ENCODE measurements at places on chromosomes 6 and 20.
A peak's percentile ranks its signal among the peaks of the same experiment; 100 is the strongest.

DNA sequence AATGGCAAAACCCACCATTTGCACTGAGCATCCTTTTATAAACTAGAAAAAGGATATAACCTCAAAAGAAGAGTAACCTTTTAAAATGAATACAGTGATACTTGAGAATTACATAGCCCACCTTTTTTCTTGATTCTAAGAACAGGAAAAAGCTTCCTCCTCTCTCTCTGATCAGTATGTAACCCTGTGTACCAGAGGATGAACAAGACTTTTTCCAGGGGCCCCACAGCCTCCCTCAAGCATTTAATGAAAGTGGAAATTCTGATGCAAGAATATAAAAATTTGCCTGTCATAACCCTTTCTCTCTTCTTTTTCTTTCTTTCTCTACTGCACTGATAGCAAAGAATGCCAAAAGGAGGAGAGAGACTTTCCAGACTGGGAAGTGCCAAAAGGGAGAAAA, 64.2 kb upstream of the BTN3A2 start:
- no peak for DNase-seq

DNA sequence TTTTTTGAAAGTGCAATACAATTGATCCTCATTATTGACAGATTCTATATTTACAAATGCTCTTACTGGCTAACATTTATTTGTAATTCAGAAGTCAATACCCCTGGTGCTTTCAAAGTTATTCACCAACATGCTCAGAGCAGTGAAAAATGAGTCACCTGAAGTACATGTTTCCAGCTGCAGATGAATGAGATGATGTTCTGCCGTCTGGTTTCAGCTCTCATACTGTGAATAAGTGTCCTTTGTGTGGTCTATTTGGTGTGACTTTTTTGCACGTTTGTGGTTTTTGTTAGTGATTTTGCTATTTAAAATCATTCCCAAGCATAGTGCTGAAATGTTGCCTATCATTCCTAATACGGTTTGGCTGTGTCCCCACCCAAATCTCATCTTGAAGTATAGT, 22.3 kb upstream of the EYA4 start:
- no peak for DNase-seq

DNA sequence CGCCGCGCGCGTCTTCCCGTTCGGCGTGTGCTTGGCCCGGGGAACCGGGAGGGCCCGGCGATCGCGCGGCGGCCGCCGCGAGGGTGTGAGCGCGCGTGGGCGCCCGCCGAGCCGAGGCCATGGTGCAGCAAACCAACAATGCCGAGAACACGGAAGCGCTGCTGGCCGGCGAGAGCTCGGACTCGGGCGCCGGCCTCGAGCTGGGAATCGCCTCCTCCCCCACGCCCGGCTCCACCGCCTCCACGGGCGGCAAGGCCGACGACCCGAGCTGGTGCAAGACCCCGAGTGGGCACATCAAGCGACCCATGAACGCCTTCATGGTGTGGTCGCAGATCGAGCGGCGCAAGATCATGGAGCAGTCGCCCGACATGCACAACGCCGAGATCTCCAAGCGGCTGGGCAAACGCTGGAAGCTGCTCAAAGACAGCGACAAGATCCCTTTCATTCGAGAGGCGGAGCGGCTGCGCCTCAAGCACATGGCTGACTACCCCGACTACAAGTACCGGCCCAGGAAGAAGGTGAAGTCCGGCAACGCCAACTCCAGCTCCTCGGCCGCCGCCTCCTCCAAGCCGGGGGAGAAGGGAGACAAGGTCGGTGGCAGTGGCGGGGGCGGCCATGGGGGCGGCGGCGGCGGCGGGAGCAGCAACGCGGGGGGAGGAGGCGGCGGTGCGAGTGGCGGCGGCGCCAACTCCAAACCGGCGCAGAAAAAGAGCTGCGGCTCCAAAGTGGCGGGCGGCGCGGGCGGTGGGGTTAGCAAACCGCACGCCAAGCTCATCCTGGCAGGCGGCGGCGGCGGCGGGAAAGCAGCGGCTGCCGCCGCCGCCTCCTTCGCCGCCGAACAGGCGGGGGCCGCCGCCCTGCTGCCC, 1.1 kb downstream of the SOX4 start:
- DNase-seq = peak; percentile 18

- no peak for DNase-seq
These were observed 134.0 kb upstream of the ARMC2 start for GRCh38 chr6:108714101-108714765.

DNA sequence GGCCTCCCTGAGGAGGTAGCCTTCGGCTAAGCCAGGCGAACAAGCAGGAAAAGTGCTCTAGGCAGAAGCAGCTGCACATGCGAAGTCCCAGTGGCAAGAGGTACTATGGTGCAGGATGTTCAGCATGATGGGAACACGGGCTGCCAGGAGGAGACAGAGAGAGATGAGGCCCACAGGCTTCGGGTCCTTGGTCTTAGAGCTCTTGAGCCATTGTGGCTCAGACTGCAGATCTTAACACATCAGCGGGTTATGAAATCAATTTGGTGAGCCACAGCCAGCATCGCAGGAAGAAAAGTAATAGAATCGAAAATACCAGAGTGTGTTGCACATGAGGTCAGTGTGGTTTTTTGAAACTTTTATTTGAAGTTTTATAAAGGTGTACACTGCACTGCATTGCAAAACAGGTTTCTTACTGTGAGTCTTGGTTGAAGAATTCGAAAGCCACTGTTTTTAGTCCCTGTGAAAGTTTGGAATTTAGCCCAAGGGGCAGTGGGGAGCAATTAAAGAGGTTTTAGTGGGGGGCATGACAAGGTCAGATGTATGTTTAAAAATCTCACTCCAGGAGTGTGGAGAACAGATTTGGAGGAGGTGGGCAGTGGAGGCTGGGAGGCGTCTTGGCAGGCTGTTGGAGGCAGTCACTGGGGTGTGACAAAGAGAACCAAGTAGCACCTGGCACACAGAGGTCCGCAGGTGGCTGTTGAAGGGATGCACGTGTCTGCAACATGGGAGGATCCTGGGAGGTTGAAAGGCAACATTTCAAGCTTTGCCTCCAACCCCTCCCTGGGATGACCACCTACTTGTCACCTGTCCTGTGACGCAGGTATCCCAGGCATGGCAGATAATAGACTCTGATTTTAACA, 69.3 kb downstream of the EYA2 start:
- no peak for DNase-seq

GRCh38 chr6:50826803-50827202, 8.1 kb downstream of the TFAP2B start:
- no peak for DNase-seq

GRCh38 chr6:42337985-42338743, 113.6 kb downstream of the TRERF1 start:
- no peak for DNase-seq

DNA sequence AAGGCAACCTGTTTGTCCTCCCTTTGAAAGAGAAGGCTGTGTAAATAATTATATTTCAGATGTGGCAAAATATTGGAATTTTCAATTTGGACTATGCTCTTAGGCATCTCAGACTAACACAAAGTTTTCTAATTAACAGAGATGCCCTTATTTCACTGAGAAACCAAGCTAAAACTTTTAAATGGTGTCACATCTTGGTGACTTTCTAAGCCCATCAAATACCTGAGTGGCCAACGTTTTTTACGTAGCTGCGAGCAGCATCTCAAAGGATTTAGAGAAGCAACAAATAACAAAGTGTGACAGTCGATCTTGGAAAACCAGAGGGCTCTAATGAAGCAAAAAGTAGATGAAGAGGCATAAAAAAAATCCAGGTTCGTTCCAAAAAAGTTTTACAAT, 3.4 kb upstream of the HEY2 start:
- no peak for DNase-seq

DNA sequence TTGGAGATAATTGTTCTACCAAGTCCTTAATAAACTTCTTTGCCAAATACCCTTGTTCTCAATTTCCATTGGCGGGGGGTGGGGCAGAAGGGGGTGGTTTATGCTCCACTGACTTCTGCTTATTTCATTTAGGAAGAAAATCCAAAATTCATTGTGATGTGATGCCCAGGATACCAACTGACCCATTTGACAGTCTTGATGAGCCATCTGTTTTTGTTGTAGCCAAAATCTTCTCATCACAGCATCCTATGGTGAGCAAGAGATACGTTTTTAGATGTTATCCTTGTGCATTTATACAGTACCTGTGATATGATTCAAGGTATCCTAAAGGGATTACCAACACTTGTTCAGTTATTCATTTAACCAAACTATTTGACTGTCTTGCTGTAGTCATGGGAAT, 108.5 kb upstream of the BMP5 start:
- DNase-seq = no peak

DNA sequence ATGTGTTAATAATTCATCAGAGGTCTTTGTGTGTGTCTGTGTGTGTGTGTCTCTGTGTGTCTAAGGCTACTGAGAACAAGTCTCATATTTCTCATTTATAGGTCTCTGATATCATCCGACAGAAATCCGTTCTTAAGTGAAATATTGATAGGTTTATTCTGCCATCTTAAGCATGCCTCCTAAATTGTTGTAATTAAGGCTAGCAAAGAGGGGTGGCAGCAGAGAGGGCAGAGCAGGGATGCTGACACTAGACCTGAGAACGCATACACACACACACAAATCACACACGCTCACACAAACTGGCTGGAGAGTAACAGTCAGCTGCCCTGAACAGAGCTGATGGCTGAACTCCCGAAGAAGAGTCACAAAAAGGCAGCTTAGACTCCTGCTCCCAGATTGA, 84.9 kb upstream of the LRFN2 start:
- DNase-seq = no peak

- no peak for DNase-seq
These were observed 21.7 kb downstream of the TAF8 start for GRCh38 chr6:42071881-42072583.

- no peak for DNase-seq
These were observed 148.9 kb downstream of the BCAS1 start for GRCh38 chr20:53921443-53921973.

GRCh38 chr6:423055-423798, 31.7 kb downstream of the IRF4 start:
- DNase-seq = no peak

- DNase-seq = no peak
These were observed 4.9 kb upstream of the DEK start for GRCh38 chr6:18269253-18269652.

DNA sequence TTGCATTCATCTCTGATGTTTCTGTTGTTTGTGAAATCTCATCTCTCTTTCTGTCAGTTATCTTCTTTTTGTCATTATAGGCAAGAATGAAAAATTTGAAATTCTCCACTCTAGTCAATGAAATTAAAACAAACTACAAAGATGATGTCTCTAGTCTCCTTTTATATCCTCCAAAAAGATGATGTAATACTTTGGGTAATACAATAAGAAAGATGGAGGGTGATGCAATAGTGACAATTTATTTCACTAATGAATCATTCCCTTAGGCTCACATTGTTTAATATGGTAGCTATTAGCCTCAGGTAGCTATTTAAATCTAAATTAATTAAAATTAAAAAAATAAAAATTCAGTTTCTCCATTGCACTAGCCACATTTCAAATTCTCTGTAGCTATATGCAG, 145.4 kb downstream of the UST start:
- DNase-seq = no peak

DNA sequence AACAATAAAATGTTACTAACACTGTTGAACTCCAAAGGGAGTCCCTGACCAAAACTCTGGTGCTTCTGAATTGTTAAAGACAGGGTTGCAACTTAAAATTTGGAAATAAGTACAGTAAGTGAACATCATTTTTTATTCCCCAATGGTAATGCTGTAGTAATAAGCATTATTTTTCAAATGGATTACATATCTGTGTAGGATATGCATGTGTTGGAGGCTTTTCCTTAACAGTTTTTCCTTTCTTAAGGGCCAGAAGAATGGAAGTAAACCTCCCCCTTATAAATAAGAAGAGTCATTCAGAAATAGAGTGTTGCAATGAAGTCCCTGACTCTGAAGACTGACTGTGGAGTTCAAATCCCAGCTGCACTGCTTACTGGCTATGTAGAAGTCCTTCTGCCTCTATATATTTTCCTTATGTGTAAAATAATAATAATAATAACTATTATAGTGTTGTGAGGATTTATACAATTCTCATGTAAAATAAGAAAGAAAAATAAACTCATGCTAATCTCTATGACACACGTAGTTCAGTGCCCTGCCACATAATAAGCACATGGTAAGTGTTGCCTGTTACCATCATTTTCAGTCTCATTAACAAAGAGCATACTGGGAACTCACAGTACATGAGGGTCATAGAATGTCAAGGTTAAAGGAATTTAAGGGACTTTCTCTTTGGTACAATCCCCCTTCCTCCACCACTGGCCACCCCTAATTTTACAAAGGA, 129.8 kb upstream of the SMLR1 start:
- DNase-seq = no peak

GRCh38 chr20:19885939-19886660, 128.0 kb downstream of the RIN2 start:
- DNase-seq = no peak

- no peak for DNase-seq
These were observed 680.8 kb upstream of the NRSN1 start for GRCh38 chr6:23445157-23445710.

GRCh38 chr6:12842114-12842513, 125.5 kb downstream of the PHACTR1 start:
- DNase-seq = no peak

DNA sequence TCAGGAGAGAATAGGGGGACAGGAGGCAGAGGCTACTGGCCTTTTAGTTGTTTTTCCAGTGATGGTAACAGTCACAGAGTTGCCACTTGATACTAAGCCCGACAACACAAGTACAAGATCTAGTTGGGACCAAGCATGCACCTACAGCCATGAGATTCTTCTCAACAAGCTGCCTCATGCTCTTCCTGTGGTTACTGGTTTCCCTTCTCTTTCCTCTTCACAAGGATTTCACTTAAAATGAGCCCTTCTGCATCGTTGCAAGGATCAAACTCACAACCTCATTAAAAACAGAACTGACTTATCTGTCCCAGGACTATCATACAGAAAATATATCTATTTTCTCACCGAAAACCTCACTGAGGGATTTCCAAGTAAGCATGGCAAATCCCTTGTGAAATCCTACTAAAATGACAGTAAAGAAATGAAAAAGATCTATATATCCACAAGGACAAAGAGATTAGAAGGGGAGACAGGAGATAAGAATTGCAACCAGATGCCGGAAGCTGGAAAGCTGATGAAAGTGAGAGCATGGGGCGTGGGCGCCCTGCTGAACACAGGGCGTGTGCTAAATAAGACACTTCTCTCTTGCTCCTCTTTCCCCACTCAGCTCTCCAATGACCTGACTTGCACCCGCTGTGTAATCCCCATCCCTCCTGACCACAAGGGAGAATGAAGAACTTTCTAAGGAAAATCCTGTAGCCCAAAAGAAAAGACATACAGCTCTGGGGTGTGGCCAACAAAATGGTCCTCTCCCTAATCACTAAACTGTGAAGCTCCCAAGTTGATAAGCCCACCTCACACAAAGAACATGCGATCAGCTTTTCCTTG, 13.4 kb downstream of the MTFR2 start:
- no peak for DNase-seq

- no peak for DNase-seq
These were observed 47.3 kb upstream of the LRFN2 start for GRCh38 chr6:40634429-40634828.

- no peak for DNase-seq
These were observed 95.6 kb upstream of the SLC35B3 start for GRCh38 chr6:8530785-8531435.
